NCI-H1092 treated with DMSO at 0.1 percent for 48 hours (cell line): ENCODE measurements at places on chromosomes 11 and 22.

DNA sequence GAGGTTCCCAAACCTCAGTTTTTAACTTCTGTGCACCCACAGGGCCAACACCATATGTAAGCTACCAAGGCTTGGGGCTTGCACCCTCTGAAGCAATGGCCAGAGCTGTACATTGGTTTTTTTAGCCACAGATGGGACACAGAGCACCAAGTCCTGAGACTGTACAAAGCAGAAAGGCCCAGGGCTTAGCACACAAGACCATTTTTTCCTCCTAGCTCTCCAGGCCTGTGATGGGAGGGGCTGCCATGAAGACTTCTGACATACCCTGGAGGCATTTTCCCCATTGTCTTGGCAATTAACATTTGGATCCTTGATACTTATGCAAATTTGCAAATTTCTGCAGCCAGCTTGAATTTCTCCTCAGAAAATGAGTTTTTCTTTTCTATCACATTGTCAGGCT is 23.4 kb downstream of the CNTF start:
- no peak for DNase-seq

- DNase-seq, result peak; percentile 79
Measured at GRCh38 chr11:72226701-72227100, 2.1 kb downstream of the INPPL1 start.

DNA sequence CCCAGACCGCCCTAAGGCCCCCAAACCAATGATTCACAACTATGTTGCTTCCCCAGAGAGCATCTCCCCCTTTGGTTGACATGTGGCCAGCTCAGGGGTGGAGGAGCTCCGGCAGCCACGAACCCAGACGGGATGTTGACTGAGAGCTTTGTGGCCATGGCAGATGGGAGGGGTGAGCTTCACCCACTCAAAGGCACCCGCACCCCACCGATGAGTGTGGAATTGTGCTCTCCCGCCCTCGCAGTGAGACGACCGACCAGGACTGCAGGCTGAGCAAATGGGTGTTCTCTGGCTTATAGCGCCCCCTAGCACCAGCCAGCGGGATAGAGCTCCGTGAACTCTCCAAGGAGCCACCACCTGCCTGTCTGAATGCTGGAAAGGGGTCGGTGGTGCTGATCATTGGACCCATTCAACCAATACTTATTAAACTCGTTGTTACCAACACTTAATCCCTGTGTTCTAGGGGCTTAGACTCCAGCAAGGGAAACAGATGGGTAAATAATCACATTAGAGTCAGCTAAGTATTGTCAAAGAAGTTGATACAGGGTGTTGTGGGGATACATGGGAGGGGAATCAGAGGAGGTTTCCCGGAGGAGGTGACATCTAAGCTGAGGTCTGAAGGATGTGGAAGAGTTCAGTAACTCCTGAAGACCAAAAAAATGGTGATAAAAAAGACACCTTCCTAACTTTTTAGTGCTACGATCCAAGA is 4.5 kb upstream of the TIMP3 start:
- DNase-seq, result peak; percentile 55

DNA sequence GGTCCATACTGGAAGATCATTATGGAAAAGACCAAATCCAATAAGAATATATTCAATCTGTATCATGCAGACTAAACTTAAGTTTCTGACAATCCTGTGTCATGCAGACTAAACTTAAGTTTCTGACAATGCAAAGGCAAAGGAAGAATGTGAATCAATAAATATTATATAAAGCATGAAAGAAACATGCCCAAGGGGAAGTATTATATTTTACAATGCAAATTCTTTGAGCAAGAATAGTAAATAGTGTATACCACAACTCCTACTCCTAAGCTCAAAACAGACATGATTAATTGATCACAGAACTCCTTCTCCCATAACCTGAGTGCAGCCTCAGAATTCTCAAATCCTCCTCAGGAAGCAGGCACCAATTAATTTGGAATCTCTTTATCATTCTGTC is 71.3 kb upstream of the BDNF start:
- no peak for DNase-seq

- peak; percentile 72 for DNase-seq
Measured at GRCh38 chr22:35838855-35839576, 121.3 kb downstream of the APOL5 start.

DNA sequence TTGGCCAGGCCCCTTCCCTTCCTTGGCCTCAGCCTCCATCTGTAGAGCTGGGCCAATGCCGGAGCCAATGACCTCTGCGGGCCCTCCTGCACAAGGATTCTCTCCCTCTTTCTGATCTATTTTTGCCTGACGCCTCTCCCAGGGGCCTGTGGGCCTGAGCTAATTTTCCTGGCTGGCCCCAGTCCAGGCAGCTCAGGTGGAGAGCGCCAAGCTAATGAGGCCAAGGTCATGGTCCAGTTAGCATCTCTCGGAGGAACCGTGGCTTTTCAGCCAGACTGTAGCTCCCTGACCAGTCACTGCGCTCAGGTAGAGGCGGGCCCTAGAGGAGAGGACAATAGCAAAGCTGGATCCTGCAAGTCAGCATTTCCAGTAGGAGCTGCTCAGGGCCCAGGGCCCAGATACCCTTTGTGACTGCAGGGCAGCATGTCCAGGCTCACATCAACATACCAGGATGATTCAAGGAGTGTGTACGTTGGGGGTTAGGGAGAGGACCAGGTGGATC is 43.5 kb downstream of the APOL3 start:
- DNase-seq, result no peak

- DNase-seq, result no peak
Measured at GRCh38 chr22:37233751-37234631, 10.1 kb downstream of the RAC2 start.

DNA sequence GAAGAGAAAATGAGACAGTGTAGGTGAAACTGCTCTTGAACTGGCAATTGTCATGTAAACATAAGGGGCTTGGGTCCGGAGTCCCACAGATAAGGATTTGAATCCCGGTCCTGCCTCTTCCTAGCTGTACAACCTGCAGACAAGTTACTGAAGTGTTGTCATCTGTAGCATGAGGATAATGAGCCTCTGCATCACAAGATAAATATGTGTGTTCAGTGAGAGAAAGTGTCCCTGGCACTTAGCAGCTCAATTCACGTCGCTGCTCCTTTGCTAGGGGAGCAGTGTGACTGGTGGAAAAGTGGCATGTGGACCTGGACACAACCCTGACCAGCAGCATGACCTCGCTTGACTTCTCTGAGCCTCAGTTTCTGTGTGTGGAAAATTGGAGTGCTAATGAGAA is 73.7 kb upstream of the NECTIN1 start:
- DNase-seq, result no peak

DNA sequence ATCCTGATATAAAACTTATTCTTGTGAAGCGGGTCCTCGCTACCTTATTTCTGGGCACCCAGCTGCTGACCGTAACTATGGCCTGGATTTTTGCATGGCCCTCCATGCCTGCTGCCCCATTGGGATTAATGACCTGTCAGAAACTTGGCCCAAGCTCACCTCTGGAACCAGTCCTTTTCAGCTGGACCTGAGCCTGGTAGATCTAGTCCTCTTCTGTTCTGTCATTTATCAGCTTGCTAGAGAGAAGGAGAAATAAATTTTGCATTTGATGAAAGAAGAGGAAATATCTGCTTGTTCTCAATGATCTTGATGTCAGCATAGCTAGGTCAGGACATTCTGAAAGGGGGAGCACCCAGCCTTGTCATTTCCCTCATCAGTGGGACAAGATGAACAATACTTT is 387.8 kb upstream of the LARGE1 start:
- no peak for DNase-seq

DNA sequence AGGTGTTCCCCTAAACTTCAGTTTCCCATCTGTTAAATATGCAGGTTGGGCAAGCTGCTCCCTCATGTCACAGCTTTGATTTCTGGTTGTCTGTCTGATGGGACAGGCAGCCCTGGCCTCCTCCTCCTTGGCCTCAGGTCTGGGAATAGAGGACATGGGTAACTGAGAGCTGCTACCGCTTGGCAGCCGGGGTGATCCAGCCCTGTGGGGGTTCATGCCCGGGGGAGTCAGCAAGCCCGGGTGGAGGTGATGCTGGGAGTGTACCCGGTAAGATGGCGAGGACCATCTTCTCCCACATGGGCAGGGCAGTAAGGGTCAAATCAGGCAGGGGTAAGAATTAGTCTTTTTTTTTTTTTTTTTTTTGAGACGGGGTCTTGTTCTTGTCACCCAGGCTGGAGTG is 845.0 kb downstream of the TBC1D22A start:
- no peak for DNase-seq

DNA sequence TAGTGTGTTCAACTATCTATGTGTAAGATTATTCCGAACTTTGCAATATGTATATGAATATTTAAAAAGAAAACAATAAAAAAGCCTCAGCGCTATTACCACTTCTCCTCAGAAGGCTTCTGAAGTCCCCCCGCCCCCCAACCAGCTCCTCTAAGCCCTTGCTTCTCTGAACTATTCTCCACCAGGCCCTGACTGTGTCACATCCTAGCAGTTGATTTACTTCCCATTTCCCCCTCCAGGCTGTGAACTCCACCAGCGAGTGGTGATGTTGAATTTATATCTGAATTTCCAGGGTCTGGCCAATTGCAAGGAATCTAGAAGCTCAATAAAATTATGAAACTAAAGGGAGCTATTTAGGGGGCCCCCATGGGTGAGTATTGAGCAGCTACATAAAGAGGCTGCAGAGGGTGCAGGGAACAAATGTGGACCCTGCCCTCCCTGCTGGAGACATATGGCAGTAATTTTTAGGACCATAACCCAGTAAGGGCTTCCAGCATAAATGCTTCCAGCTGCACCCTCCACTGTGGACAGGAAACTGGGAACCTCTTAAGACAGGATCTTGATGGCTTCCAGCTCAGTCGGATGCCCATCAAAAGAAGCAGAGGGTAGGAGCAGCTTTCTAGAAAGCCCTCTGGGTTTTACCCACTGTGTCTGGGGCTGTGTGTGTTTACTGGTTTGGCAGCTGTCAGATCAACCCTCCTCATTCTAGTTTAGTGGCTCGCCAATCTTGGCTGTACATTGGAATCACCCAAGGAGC is 81.4 kb downstream of the TIMP3 start:
- DNase-seq, result peak; percentile 28

- no peak for DNase-seq
Measured at GRCh38 chr22:20271114-20271994, 3.2 kb upstream of the RTN4R start.

- no peak for DNase-seq
Measured at GRCh38 chr11:64324692-64325469, 7.0 kb downstream of the PRDX5 start.

DNA sequence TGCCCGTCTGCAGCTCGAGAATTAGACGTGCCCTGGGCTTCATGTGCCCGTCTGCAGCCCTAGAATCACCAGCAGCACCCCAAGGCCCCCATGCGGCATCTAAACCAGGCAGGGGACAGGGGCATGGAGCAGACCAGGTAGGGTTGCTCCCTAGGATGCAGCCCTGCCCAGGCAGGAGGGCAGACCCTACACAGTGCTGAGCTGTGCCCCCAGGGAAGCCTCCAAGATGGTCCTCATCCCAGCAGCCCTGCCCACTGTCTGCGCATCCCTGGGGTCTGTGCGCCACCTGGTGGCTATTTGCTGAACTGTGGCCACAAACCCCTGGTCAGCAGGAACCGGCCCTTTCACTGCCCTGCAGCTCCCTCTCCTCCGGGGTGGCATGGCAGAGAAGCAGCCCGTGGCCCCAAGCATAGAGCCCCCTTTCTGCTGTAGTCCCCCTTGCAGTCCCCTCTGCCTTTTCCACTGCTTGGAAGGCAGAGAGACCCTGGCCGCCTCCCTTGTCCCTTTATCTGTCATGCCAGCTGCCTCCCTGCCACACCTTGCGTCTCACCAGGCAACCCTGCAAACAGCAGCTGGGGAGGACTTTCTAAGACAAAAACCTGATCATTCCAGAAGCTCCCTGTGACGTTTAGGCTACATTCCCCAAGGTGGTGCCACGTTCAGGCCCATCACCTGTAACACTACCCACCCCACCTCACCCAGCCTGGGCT is 86.6 kb downstream of the KCNQ1 start:
- peak; percentile 60 for DNase-seq

GRCh38 chr11:92632495-92632894 is 337.0 kb upstream of the MTNR1B start:
- no peak for DNase-seq

DNA sequence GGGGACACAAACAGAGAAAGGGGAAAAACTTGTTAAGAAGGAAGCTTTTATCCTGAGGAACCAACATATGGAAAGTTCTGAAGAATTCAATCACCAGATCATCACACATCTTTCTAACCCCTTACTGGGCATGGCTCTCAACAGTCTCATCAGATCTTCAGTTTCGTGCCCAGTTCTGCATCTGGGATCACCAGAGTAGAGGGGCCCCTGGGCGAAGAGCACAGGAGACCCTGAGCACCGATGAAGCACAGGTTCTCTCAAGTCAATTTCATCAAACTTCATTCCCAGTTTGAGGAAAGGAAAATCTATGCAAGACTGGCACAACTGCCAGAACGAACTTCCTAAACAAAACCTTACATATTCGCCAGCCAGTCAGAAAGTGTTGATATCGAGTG is 8.5 kb upstream of the PYGM start:
- DNase-seq, result no peak

DNA sequence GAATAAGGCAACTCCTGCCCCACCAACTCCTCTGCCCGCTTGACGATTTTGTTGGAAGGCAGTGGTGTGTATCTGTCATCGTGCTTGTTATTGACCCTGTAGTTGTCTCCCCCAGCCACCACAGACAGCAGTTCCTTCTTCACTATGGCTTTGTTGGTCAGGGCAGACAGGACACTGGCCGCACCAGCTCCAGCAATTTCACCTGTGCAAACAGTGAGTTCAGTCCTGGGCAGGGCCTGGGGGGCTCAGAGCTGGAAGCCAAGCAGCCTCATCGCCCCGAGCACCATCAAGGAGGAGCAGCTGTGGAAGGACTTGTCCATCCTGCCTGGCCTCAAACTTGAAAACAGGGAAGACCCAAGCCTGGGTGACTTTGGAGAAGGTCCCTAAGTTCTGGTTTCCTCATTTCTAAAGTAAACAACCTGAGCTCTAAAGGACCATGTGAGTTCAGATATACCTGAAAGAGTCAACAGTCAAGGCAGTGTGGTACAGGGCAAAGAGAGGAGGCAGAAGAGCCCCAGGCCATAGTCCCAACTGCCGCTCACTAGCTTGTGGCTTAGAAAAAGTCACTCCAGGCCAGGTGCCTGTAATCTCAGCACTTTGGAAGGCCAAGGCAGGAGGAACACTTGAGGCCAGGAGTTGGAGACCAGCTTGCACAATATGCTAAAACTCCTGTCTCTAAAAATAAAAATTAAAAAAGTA is 4.6 kb downstream of the PLAAT2 start:
- no peak for DNase-seq
